ENCODE measurements at places on chromosomes 13 and 19.

DNA sequence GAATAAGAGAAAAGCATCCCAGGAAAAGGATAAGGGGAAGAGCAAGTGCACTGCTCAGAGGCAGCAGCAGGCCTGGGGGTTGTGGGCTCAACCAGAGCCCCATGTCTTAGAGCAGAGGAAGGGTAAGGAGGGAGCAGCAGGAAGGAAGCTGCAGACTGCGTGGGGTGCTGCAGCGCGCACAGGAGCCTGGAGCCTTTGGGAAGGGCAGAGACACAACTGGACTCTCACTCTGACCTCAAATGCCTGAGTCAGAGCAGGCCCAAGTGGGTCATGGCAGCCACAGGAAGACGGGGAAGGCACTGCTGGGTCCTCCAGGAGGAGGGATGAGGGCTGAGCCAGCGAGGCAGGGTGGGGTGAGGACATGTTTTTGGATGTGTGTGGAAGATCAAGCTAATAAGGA is 31.6 kb downstream of the SIGLEC7 start:
- no peak for DNase-seq

GRCh38 chr19:48735031-48735615 is 5.3 kb downstream of the RASIP1 start:
- no peak for DNase-seq

GRCh38 chr19:30546332-30546731 is 174.1 kb downstream of the ZNF536 start:
- DNase-seq: no peak

GRCh38 chr19:28454083-28454482 is 758.9 kb downstream of the UQCRFS1 start:
- DNase-seq: no peak

DNA sequence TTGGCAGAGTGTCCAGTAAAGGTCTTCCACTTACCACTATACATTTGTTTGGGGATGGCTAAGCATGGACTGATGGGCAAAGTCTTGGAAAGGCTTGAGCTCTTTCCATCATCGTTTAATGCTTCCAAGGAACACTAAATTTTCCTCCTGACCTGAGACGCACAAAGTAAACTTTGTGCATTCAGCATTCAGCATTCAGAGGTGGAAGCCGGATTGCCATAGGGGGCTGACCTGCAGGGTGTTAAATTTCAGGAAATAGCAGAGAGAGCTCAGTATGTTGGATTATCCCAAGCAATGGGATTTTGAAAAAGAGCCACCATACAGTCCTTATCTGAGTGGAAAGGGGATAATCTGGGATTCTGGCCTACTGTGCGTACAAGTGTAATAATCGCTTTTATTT is 14.0 kb downstream of the ZNF552 start:
- DNase-seq: no peak

DNA sequence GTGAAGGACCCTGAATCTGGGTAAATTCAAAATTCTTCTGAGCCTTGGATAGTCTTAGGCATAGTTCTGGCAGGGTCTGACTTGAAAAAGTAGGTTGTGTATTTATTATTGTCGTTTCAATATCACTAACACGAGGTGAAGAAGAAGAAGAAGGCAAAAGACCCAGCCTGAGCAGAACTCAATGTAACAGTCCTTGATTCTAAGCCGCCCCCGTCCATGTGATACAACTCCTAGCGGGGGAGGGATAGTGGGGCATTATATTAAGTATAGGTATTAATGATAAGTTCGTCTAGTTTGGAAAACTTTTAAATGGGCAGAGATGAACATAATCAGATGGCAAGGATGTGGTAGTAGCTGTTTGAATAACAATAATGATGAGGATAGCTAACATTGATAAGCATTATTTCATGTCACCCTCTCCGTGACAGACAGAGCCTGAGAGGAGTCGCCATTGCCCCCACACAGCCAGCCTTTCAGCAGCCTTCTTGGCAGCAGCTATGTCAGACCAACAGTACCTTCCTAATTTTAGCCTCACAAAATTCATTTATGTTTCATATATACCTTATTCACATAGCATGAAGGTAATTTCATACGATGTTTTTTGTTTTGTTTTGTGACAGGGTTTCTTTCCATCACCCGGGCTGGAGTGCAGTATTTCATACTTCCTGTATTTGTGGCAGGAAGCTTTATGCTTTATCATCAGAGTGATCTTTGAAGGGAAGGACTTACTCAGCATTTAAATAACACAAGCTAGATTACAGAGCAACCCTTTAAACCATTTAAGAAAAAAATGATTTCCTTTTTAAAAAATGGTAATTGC is 64.4 kb upstream of the NPAS1 start:
- DNase-seq: peak; percentile 11

DNA sequence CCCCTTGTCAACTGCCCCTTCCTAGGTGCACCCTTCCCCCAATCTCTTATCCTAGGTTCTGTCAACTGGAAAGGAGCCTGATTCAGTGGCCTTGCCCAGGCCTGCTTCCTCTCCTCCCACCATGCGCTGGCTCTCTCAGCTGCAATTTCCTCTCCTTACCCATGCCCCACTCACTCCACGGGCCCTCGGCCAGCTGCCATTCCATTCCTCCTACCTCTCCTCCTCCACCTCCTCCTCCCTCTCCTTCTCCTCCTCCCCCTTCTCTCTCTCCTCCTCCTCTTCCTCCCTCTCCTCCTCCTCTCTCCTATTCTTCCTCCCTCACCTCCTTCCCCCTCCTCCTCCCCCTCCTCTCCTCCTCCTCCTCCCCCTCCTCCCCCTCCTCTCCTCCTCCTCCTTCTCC is 9.6 kb upstream of the TIMM44 start:
- no peak for DNase-seq

GRCh38 chr19:35553385-35554000 is 8.1 kb downstream of the TMEM147 start:
- DNase-seq: no peak

- no peak for DNase-seq
Measured at GRCh38 chr19:40607311-40608239, 6.4 kb downstream of the LTBP4 start.

DNA sequence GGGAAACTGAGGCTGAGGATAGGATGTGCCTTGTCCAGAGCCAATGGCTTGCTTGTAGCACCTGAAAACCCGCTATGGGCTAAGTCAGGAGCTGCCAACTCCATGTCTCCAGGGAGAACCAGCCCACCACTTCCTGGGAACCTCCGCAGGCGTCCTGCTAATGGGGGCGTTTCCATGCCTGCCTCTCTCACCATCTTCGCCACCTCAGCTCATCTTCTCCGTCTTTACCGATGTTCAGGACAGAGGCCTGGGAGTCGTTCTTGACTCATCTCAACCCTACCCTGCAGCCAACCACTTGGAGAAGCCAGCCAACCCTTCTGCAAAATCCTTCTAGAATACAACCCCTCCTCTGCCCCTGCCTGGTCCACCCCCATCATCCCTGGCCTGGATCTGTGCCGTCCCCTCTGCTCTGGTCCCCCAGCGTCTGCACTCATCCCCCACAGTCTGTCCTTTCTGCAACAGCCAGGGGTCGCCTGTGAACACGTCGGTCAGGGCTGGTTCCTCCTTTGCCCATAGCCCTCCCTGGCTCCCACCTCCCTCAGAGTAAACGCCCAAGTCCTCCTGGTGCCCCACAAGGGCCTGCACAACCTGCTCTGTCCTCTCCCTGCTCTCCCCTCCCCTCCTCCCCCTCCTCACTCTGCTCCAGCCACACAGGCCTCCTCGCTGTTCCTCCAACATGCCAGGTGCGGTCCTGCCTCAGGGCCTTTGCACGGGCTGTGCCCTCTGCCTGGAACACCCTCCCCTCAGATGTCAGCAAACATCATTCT is 31.0 kb downstream of the PTPRS start:
- no peak for DNase-seq

DNA sequence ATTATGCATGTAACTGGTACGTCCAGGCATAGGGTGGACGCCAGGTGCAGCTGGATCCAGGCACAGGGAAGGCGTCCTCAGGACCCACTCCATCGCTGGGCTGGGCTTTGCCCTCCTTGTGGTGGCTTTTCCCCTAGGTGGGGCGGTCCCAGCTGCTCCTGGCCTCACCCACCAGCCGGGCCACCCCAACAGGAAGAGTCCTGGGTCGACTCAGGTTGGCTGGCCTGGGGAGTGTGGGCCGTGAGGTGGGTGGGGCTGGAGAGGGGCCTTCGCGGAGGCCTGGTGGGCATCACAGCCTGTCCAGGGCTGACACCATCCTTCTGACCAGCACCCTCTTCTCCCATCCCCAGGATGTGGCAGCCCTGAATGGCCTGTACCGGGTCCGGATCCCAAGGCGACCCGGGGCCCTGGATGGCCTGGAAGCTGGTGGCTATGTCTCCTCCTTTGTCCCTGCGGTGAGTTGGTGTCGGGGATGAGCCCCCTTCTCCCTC is 3.2 kb upstream of the GARIN5A start:
- no peak for DNase-seq

DNA sequence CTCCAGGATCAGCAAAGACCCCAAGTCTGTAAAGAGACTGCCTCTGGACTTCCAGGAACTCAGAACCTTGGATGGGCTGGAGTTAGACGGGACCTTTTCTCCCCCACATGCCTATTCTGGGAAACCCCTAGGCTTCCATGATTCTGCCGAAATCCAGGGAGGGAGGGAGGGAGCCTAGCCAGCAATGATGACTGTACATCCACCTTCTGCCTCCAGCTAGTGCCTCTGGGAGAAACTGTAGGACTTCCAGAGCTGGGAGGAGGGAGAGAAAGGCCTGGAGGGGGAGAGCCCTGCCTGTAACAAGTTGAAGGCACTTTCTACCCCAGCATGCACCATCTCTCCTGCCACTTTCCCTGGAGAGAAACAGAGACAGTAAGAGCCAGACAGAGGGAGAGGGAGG is 6.0 kb upstream of the HAS1 start:
- DNase-seq: no peak

GRCh38 chr13:75787249-75787928 is 151.3 kb downstream of the LMO7 start:
- no peak for DNase-seq

DNA sequence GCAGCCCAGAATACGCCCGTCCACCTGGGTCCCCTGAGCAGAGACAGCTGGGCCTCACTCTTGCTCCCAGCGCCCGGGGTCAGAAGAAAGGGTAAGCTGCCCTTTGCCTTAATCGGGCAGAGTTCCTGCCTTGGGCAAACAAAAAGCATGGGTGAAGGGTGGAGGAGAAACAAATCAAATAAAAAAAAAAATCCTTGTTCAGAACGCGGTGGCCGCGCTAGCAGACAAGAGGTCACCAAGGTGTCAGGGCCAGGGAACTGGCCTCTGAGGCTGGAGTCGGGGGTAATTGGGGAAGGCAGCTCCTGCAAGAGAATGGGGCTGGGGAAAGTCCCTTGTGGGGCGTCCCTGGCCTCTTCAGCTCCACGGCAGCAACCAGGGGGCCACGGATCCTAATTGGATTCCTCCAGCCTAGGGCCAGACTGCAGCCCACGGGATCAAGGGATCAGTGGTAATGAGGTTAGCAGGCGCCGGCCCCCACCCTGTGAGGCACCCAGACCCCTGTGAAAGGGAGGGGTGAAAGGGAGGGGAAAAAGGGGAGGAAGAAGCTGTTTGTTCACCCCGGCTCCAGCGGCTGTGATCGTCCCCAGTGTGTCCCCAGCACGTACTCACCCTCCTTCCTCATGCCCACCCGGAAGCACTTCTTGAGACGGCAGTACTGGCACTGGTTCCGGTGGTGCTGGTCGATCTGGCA is 5.5 kb downstream of the NR2F6 start:
- no peak for DNase-seq

DNA sequence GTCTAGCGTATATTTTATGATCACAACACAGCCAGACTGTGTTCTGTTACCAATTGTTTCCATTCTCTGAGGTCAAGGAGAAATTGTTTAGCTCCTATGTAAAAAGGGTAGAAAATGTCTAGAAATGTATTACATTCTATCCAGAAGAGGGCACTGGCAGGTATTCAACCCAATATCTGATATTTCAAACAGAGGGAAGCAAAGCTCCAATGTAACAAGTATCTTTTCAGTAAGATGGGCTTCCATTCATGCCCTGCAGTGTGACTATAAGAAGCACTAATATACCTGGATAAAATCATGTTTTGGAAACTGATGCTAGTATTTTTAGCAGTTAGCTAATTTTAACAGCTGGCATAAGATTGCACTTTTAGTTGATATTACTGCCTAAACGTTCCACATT is 312.7 kb downstream of the FGF14 start:
- no peak for DNase-seq

DNA sequence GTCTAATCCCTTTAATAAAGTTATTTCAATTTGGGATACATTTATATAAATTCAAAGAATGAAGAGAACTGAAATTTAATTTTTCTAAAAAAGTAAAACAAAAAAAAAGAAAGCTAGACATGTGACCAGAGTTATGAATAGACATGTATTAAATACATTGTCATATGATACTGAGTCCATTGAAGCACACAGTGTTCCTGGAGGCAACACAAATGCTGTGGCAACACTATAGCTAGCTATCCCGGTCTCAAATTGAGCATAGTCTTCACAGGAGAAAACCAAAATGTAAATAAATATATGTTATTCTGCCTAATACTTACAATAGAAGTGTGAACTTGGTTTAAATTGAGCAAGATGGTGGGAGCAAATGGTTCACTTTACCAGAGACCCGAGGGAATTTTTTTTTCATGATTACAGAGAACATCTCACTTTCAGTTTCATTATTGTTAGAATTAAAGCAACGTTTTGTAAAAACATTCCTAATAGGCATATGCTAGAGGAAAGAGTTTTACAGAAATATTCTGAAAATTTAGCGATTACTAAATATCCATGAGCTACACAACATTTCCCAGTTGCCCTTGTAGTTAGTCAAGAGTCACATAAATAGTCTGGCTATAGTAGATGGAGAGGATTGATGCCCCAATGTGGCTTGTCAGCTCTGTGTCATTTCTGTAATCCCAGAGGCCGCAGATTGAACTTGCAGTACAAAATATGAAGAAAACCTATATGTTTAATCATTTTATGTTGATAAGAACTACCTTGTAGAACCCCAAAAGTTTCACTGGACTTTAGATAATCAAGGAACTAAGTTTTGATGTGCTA is 775.7 kb upstream of the SPRY2 start:
- DNase-seq: no peak

DNA sequence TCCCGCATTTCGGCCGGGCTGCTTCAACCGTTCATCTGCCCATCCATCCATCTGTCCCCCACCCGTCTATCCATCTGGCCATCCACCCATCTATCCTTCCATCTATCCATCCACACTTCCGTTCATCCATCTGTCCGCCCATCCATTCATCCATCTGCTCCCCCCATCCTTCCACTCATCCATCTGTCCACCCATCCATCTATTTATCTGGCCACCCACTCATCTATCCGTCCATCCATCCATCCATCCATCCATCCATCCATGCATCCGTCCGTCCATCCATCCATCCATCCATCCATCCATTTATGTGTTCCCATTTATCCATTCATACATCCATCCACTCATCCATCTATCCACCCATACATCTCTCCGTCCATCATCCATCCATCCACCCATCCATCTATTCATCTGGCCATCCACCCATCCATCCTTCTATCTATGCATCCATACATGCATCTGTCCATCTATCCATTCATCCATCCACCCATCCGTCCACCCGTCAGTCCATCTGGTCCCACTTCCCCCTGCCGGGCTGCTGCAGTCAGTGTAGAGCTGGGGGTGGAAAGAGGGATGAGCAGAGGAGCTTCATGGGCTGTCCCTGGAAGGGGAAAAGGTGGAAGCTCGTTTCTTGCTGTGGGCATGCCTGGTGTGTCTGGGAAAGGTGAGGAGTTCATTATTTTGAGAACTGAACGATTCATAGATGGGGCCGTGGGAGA is 722 bp downstream of the HSD11B1L start:
- no peak for DNase-seq

GRCh38 chr19:44847144-44848035 is 1.3 kb downstream of the NECTIN2 start:
- no peak for DNase-seq

GRCh38 chr19:29609636-29610035 is 3.6 kb downstream of the POP4 start:
- DNase-seq: no peak

All from stimulated activated CD4-positive, alpha-beta T cell treated with anti-CD3 and anti-CD28 coated beads, Interleukin-4, amount 100 ng/mL, for 4 hours (primary cell).